ENCODE measurements at places on chromosomes 1 and 21.

- DNase-seq: no peak
These were observed 176.7 kb downstream of the TTLL7 start for GRCh38 chr1:83822208-83822607.

- no peak for DNase-seq
These were observed 5.9 kb upstream of the PRXL2B start for GRCh38 chr1:2580691-2581090.

- DNase-seq: no peak
These were observed 140.0 kb upstream of the GRIK3 start for GRCh38 chr1:37174341-37174740.

GRCh38 chr1:59007429-59007819, 223.6 kb upstream of the JUN start:
- DNase-seq: no peak

- DNase-seq: no peak
These were observed 11.3 kb downstream of the TMEM63A start for GRCh38 chr1:225870911-225871310.

DNA sequence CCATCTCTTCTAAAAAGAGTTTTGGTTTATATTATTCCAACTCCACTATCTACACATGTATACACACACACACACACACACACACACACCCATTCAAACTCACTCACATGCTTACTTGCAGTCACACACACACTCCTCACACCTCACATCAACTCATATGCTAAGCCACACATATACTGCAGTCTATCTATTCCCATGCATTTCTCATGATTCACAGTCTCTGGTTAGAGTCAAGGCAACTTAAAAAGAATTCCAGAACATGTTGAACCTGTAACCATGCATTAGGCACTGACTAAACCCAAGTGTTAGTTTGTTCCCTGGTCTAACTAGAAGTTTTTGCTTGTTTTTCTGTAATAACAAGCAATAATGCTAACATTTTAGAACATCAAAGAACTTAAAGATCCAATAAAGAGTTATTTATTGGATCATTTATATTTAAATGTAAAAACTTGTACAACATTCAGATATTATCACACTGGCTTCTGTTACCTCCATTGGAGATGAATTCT, 931.1 kb downstream of the PLA2G4A start:
- no peak for DNase-seq

- no peak for DNase-seq
These were observed 19.8 kb upstream of the LSS start for GRCh38 chr21:46248422-46248782.

DNA sequence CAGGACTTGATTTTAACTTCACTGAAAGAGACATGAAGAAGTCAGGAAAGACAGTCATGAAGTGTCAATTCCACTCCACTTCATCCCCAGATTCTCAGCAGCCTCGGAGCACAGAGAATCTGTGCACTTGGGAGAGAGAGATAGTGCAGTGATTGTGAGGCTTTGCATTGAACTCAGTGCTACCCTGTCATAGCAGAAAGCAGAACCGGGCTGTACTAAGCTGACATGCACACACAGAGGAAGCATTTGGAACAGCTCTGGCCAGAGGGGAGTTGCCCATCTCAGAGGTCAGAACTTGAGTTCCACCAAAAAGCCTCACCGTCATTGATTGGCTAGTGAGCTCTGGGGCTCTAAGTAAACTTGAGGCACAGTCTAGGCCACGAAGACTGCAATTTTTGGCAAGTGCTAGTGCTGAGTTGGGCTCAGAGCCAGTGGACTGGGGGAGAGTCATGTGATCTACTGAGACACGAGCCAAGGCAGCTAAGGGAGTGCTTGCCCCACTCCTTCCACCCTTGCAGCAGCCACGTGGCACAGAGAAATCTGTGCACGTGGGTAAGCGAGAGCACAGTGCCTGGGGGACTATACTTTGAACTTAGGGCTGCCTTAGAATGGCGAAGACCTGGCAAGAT, 810.2 kb upstream of the ADAMTS5 start:
- DNase-seq: no peak

DNA sequence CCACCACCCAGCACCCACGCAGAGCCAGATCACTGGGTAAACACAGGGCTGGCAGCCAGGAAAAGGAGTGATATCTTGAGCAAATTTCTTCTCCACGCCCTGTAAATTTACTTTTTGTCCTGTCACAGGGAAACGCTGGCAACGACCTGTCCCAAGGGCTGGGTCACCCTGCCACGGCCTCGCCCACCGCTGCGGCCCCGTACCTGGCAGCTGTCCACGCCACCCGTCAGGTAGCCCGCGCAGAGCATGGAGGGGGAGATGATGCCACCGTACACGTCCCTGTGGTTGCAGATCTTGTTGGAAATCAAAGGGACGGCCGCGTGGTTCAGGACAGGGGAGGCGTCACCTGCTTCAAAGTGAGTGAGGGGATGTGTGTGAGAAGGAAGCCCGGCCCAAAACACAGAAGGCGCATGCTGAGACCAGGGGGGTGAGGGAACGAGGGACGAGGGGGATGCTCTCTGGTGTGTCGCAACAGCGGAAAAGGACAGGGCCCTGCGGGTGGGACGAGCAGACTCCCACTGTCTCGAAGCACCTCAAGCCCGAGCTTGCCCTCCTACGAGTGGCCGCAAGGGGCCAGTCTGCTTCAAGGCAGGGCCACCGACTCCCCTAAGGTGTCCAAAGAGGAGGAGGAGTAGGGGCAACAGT, 10.1 kb upstream of the TFF1 start:
- no peak for DNase-seq

DNA sequence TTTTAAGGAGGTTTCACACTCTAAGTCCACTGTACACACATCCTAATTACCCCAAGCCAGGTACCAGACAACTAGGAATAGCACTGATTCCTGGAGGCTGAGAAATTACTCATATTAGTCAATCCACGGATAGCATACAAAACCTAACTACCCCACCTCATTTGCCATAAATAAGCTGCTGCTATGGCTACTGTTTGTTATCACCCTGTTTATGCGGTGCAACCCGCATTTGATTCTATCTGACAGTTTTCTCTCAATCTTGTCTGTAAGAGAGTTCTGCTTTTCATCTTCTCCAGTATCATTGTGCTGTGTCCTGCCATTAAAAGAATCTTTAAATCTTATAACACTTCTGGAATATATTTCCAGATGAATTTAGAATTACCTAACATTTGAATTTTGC, 1496.5 kb downstream of the PLA2G4A start:
- no peak for DNase-seq

- no peak for DNase-seq
These were observed 11.9 kb upstream of the VHLL start for GRCh38 chr1:156310962-156311361.

GRCh38 chr1:6322161-6322560, 61.3 kb upstream of the GPR153 start:
- DNase-seq: no peak

GRCh38 chr1:36722871-36723270, 240.2 kb upstream of the CSF3R start:
- DNase-seq: no peak

DNA sequence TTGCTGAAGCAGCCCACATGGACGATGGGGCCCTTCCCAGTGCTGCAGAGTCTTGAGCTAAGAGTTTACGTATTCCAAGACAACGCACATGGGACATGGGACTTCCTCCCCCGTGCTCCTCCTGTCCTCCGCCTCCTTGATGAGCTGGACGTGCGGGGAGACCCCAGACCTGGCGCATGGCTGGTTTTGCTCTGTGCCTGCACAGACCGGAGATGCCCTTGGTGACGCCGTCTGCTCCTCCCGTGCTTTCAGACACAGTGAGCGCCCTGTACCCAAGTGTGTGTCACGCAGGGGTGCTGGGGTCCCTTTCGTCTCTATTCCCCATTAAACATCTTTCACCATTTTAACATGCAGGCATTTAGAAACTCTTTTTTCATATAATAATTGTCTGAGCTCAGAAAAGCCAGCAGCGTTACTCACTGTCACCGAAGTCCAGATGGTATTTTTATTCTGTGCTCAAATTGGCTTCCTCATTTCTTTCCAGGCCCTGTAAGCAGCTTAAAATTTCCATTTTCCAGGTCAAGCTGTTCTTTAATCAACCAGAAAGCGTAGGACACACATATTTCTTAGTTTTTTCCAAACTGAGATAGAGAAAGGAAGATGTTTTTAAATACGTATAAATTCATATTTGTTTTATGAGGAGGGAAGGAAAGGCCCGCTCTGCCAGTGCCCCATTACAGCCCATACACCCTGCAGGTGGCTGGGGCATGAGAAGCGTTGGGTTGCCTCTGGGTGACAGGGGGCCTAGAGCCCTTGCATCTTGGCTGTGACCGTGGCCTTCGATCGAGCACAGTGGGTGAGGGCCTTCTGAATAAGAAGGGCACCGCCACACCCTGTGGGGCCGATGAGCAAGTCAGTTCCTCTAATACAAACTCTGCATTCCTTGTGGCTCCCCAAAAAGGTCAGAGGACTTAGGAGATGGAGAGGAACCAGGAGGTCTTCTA, 17.9 kb upstream of the ZBTB21 start:
- DNase-seq: no peak

DNA sequence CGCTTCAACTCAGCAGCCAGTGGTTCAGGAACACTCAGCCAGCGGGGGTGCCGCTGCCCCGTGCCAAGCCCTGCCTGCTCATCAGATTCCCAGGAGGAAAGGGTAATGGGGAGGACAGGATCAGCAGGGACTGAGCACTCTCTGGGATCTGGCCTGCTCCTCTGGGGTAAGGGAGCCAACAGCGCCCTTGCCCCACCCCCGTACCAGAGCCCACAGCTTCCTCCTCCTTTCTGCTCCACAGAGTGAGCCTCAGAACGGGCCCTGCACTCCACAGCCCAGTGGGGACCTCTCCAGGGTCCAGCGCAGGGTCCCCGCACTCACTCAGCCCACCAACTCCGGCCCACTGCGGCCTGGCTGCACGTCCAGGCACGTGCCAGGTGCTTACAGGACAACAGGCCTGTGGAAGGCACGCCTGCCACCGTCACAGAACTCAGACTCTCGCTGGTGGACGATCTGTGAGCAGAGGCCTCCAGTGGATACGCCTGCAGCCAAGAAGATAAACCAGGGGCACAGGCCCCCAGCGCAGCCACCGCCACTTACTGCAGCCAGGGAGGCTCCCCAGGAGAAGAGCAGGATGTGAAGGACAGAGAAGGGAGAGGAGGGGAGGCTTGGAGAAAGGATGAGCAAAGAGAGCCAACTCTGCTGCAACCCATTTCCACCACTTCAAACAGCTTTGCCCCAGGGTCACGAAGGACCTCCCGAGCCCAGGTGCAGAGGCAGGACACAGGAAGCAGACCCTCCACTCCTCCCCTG, 2.1 kb downstream of the MEGF6 start:
- no peak for DNase-seq

- DNase-seq: no peak
These were observed 54.4 kb upstream of the SYT6 start for GRCh38 chr1:114208106-114208505.

Data from stimulated activated naive CD8-positive, alpha-beta T cell treated with anti-CD3 and anti-CD28 coated beads, Interleukin-15, Interleukin-2, amounts not matched to agents 100 U/mL and 50 U/mL, for 24 hours (primary cell).